Lung (tissue), 17 donors: ENCODE measurements at places on chromosomes 11 and 22. TPM values are rescaled to one million over a fixed set of nuclear protein-coding genes. Genes with fewer than 3 reads are reported as not detected.

DNA sequence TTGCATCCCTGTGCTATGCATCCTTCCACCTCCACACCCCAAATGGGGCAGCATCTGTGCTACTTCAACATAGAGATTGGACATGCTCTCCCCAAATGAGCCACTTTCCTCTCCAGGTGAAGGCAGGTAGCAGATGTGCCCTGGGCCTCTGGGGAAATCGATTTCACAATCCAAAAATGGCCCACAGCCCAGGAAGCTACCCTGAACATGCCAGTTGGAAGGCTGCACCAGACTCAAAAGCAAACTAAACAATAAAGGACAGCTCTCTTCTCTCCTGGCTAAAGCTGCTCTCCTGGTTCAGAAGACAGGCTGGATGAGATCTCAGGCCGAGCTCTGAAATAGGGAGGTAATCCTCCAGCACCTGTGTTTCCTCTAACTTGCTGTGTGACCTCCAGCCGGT, 19.7 kb downstream of the ISX start:
- no peak for DNase-seq

- DNase-seq, result peak; percentile 73
Observed at GRCh38 chr11:74388678-74389327, 9.4 kb downstream of the PGM2L1 start.

DNA sequence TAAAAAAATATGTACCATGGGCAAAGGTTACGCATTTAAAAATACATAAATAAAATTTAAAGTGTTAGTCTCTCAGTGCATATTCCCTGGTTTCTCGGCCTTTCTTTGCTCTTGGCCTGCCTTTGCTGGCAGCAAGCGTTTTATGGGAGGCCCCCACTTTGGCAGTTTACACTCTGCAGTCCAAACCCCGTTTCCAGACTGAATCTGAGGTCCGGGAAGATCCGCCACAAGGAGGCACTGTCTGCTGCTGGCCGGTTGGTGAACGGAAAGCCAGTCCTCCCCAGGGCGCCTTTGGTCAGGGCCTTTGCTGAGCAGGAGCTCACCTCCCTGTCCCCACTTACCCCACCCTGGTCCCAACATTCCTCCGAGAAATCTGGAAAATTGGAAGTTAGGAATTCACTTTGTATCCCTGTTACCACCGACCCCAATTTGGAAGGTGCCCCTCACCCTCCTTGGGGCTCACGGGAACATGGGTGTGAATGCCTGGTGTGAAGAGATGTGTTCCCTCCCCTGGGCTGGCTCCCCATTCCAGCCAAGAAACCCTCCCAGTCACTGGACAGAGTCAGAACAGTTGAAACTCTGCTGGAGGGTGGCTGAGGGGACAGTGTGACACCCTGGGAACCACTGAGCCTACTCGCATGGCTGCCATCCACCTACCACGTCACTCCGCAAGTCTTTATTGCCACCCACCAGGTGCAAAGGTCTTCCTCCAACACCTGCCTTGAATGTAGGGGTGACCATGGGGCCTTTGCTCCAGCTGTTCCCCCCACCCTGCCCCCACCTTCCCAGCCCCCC, 9.4 kb upstream of the SF1 start:
- peak; percentile 41 for DNase-seq

DNA sequence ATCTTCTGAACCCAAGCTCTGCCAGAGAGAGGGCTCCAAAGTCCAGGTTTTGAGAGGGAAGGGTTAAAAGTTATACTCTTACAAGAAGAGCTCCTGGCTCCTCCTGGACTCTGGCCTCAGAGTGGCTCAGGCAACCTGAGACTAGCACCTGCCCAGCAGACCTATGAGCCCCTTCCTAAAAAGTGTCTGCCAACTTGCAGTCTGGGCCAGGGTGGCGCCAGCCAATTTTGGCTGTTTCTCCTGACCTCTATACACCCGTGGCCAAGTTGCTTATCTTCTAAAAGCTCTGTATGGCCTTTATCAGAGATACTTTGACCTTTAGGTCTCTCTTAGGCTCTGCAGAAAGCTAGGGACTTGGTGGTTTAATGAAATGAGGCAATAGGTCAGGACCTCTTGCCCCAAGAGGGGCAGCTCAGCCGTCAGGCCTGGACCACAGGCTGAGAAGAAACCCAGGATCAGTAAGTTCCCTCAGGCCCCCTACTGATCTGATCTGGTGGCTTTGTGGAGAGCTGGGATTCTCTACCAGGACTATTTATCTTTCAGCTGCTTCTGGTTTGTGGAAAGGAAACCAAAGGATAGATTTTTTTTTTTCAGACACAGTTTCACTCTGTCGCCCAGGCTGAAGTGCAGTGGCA, 10.3 kb upstream of the UCP3 start:
- DNase-seq, result no peak

GRCh38 chr11:73219396-73220285, 1.6 kb downstream of the P2RY2 start:
- no peak for DNase-seq

DNA sequence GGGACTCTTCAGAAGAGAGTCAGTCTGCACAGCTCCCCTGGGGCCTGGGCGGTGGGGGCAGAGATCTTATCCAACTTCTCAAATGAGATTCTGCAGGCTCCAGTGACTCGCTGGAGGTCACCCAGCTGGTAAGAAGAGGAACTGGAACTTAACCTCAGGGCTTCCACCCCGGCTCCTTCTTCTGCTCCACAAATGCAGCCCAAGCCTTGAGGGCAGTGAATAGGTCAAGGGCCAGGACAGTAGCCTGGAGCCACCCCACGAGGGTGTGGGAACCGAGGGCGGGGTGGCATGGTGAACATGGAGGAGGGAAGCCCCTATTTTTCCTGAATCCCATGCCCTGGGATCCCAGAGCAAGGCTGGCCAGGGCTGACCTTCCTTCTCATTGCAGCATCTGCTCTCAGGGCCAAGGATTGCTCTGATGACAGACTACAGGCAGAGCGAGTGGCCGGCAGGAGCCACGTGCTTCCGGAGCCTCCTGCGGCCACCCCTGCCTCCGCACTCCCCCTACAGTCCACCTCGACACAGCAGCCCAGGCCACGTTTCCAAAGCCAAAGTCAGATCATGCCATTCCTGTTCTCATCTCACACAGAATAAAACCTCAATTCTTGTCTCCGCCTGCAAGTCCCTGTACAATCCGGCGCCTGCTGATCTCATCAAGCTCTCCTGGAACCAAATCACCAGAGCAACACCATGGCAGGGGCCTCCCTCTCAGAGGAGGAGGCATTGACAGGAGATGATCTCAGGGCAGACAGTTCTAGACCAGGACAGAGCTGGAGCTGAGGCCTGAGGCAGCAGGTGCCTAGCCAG, 21.1 kb upstream of the UPK3A start:
- DNase-seq, result peak; percentile 81

DNA sequence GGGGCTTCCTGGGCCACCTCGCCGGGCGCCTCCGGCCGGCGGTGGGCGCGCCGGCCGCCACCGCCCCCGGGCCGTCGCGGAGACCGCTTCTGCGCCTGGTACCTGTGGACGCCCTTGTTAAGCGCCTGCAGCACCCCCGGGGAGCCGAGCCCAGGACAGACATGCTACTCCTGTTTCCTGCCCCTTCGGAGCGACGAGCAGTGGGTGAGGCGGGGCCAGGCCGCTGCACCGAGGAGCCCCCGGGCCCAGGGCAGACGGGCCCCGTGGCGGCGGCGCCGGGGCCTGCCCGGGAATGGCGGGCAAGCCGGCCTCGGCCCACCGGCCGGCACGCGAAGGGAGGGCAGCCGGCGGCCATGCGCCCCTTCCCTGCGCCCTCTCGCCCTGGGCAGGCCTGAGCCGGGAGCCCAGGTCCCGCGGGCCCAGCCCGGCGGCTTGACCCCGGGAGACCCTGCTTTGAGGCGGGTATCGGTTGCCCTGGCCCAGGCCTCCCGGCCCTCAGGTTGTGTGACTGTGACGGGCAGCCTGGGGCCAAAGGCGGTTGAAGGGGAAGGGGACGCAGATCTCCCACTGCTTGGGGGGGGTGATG, 789 bp upstream of the KDM2A start:
- DNase-seq, result peak; percentile 40

GRCh38 chr11:69463181-69463994, 18.1 kb upstream of the LINC01488 start:
- peak; percentile 97 for DNase-seq

- DNase-seq, result peak; percentile 14
Observed at GRCh38 chr11:21710809-21711208, 482.1 kb upstream of the ANO5 start.

DNA sequence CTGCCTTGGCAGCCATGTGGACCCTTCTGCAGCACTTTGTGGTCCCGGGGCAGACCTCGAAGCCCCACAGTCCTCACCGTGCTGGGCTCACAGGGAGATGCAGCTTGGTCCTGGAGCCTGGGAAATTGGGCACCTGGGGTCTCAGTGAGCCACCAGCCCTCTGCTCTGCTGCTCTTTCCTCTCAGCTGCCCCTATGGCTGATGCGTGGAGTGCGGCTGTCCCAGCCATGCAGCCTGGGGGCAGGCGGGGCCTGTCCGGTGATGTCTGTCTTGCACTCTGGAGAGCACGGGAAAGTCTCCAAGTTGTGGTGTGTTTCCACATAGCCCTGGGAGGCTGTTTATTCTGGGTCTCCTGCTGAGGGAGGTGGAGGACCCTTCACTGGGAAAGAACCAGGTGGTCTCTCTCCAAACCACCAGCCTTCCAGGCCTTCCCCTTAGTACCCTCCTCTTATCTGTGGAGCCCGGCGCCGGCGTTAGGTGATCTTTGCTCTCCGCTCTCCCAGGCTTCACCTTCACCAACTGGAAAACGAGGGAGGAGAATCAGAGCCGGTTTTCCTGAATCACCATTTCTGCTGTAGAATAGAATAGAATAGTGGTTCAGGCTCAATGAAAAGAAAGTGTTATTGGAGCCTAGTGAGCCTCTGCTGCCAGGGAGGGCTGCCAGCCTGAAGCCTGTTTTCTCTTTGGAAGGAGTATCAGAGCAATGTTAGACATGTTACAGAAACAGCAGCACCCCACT, 41.2 kb upstream of the GRAMD4 start:
- peak; percentile 91 for DNase-seq

DNA sequence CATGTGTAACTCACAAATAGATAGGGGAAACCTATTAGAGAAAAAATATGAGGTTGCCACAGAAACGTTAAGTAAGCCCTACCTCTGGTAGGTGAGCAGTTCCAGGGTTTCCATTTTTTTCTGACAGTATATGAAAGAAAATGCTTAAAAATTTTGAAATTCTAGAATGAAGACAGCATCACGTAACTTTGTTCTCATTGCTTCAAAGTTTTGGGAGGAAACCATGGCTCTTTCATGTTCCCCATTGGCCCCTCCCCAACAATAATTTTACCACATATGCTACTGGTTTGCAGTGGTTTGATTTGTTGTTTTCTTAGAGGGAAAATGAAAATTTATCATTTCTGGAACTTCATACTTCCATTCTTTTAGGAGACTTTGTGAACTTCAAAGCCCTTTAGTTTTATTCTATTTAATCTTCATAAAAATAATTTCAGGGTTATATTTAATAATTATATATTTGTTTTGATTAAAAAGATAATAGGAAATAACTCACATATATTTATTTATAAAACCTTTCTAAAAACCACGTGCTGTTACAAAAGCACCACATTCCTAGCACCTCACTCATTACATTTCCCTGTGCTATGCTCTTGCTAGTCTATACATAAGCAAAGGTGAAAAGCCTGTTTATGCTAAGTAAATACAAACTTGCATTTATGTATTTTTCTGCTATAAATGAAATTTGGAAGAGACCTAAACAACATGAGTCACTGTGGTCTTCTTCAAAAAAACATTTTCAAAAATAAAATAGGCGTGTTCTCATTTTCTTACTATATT, 113.4 kb downstream of the CASP12 start:
- no peak for DNase-seq

DNA sequence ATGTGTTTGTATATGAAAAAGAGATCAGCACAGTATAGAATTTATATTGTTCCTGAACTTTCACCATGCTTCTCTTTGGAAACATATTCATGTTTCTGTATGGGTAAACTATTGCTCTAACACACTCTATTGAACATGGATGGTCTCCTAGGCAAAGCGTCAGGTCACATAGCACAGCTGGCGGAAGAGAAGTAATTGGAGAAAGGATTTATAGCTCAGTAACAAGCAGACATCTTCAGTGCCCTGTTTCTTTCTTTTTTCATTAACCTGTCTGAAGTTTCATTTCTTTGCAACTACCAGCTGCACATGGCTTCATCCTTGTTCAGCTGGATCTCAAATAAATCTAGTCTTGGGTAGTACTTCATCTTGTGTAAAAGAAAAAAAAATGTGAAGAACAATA, 84.4 kb upstream of the TRPC6 start:
- peak; percentile 88 for DNase-seq

DNA sequence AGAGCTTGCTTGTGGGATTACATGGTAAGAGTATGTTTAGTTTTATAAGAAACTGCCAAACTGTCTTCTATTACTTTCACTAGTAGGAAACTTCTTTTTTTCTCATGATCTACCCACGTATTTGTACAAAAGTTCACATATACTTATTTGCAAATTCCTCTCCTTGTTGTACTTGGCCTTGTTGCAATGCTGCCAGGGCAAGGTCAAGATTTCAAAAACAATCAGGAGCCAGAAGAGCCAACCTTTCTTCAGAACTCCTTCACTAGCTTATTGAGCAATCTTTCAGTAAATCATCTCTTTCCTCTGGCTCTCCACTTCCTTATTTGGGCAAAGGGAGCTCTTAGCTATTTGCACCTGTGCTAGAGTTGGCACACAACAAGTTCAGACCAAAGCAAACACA, 9.7 kb downstream of the SRSF8 start:
- no peak for DNase-seq

DNA sequence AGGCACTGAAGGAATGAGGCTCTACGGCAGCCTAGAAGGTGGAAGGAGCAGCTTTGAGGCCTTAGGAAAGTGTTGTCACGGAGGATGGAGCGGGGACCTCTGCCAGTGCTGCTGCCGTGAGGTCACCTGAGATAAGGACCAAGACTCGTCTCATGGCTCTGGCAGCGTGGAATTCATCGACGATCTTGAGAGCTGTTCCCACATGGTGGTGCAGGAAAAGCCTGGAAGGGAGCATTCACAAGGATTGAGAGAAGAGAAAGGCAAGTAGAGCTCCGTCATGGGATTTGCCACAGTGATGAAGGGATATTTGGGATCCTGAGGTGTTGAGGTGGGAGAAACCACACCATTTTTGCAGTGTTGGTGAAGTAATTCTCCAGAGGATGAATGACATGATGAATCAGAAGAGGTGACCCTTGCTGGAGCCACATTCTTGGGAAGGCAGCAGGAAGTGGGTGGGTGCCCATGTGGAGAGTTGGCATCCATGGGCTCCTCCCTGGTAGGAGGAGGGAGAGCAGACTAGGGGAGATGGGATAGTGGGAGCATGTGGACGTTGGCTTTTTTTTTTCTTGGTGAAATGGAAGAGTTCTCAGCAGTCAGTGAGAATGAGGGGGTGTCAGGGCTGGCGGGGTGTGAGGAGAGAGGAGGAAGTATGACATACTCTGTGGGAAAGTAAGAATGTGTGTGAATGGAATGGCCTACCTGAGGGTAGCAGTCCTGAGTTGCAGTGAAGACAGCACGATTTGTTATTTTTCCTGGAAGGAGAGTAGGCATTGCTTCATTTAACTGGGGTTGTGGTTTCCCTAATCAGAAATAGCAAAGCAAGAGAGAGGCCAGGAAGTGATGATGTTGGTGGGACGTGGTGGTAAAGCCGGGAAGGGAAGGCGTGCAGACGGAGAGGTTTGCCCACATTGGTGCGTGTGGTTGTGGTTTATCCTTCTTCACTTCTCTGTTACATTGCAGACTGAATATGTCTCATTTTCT, 11.1 kb downstream of the PPP6R3 start:
- no peak for DNase-seq

GRCh38 chr11:45766469-45766868, 38.5 kb upstream of the SLC35C1 start:
- DNase-seq, result no peak

Gene MUC15
- total RNA-seq, result 10.5 TPM

Gene PANX3
- total RNA-seq, result not detected

Gene SMC1B
- not detected for total RNA-seq
